A549 (cell line): ENCODE measurements at places on chromosomes 13 and 19.

GRCh38 chr19:34408411-34408810 is 4.2 kb downstream of the PDCD2L start:
- no peak for DNase-seq

DNA sequence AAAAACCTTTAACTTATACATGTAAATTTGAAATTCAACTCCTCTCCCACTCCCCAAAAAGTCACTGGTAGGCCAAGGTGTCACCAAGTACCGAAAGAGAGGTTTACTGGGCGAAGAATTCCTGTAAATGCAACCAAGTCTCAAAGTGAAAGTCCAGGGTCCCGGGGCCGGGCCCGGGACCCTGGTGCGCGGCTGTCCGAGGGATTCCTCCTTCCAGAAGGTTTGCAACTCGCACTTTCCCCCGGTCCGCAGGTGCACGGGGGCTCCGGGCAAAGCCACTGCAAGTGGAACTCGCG is 1.1 kb downstream of the STK24 start:
- no peak for DNase-seq

DNA sequence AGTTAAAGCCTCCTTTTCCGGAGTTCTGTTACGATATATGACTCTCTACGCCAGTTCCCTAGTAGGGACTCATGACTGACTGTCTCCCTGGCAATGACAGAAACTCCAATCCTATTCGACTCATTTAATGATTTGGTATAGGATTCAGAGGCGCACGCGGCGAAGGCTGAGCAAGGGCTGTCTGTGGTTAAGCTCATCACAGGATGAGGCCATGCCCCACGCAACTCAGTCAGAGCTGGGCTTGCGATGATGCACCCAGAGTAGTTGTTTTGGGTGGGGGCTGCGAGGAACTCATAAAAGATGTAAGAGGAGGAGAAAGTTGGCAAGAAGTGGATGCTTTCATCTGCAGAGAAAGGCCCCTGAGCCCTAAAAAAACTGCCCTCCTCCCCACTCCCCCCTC is 468 bp upstream of the SERTM1 start:
- DNase-seq: no peak

GRCh38 chr19:6971366-6971765 is 49.9 kb downstream of the MBD3L2B start:
- no peak for DNase-seq

DNA sequence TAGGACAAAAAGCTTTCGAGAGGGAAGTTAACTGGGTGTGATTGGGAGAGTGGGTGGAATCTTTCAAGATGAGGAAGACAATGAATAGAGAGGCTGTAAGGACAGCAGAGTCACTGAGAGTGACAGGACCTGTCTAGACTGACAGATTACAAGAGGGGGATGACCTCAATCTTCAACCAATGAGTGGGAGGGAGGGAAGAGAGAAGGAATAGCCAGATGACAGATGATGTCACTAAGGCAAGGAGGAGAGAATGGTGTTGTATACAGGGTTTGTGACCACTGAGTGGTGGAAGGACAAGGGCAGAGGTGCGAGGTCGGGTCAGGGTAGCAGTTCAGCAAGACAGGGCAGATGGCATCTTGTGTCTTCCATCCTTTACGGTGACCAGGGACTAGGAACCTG is 5.8 kb upstream of the ILF3 start:
- no peak for DNase-seq

GRCh38 chr19:2044709-2045500 is 6.1 kb downstream of the MKNK2 start:
- no peak for DNase-seq

DNA sequence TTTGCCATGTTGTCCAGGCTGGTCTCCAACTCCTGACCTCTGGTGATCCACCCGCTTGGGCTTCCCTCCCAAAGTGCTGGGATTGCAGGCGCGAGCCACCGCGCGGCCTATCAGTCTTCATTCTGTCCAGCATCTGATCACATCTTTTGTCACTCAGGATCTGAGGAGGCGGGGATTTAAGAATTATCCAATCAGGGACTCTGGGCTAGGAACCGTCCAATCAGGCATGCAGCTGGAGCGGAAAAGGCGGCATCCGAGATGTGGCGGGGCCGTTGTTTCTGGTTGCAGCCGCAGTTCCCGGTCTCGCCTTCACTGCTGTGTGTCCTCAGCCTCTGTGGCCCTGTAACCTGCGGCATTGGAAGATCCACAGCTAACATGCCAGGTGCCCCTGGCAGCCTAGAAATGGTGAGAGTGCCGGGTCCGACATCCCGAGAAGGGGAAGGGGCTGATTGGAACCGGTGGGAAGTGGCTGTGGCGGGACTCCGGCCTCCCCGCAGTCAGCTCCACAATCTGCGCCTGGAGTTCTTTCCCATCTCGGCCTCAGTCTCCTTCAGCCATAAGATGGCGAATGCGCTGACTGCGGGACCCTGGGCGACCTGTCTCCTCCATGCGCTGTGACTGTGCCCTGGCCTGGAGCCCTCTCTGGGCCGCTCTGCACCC is at the start of gene ZNF729:
Gene ZNF729 (plus strand): TSS at position 291 of the 660 bp plus-strand sequence. CDS start 85 bp downstream, at position 376.
- no peak for DNase-seq

GRCh38 chr19:48928164-48929025 is 5.1 kb upstream of the DHDH start:
- DNase-seq: no peak

DNA sequence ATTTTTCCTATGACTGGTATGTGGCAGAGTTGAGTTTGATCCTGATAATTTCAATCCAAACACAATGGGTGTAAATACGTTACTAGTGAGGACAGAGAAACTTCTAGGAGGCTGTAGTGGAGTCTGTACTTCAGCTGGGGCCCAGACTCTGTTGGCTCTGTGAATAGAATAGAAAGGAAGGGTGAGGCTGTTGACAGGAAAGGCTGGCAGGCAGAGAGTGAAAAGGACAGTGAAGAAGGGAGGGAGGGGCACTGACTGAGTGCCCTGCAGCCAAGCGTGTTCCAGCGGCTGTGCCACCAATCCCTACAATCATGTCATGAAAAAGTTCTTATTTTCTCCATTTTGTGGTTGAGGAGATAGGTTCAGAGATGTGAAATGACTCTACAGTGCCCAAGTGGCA is 80.5 kb downstream of the MBNL2 start:
- DNase-seq: no peak

DNA sequence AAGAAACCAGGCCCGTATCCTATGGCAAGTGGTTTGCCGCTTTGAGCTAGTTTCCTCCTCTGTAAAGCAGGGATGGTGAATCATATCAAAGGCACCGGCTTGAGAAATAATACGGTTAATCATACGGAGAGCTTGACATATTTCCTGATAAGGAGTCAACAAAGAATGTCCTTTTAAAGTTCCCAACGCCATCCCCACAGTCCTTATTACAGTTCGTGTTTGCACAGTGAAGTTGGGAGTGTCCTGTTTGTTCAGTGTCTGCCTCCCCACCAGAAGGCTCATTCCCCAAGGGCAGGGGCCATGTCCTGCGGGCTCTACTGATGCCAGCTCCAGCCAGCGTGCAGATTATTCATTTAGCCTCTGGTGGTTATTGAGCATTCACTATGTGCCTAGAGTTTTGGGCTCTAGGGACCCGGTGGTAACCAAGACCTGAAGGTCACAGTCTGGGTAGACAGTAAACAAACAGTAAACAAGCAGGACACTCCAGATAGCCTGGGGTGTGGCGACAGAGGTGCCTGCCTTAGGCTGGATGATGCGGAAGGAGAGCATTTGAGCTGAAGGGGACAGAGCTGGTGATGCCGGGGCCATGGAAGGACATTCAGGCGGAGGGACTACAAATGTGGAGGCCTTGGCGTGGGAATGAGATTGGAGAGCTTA is 6.3 kb downstream of the GRAMD1A start:
- peak; percentile 98 for DNase-seq
